Regular cardiac myocyte (primary cell): ENCODE measurements at places on chromosomes 12 and 14. TPM values are rescaled to one million over a fixed set of nuclear protein-coding genes. Genes with fewer than 3 reads are reported as not detected.

CAPZA3 gene
- not detected in 2 replicates for total RNA-seq

BRF1 gene
- total RNA-seq, result 26.5 and 35.9 TPM in 2 replicates

CBLN3 gene
- total RNA-seq, result 1.5 and 5.9 TPM in 2 replicates

EPYC gene
- total RNA-seq, result not detected in 2 replicates

BTG1 gene
- 11.6 and 12.1 TPM in 2 replicates for total RNA-seq

CLEC9A gene
- not detected in 2 replicates for total RNA-seq

COX8C gene
- not detected in 2 replicates for total RNA-seq

MAP1LC3B2 gene
- 0.28 and 0.58 TPM in 2 replicates for total RNA-seq

MFAP5 gene
- total RNA-seq, result 124 and 311 TPM in 2 replicates

BEST3 gene
- total RNA-seq, result under 0.01 and 0.28 TPM in 2 replicates

MUCL1 gene
- not detected in 2 replicates for total RNA-seq

SYNDIG1L gene
- total RNA-seq, result under 0.01 TPM in 1 of 2 replicates, not detected in the other
